ENCODE measurements at places on chromosomes 5 and 9.

- DNase-seq: no peak
Measured at GRCh38 chr9:76766126-76766525, 1.9 kb downstream of the PCA3 start.

DNA sequence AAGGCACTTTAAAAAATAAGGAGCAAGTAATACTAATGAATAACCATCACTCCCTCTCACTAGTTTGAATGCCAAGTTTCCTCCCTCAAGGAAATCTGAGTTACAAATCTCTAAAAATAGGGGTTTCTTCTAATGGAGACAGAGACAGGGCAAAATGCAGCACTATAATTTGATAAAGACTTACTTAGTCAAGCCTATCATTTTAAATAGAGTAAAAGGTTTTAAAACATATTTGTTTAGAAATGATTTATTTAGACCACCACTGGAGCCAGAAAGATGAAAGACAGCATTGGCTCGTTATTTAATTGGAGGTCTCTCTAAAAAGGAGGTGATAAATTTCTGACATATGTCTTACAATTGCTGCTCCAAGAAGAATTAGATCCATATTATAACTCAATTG lies 228.7 kb downstream of the TLE1 start:
- DNase-seq: no peak

- DNase-seq: no peak
Measured at GRCh38 chr9:108182950-108183381, 672.8 kb downstream of the ACTL7B start.

- no peak for DNase-seq
Measured at GRCh38 chr9:138067613-138068367, 190.2 kb downstream of the CACNA1B start.

DNA sequence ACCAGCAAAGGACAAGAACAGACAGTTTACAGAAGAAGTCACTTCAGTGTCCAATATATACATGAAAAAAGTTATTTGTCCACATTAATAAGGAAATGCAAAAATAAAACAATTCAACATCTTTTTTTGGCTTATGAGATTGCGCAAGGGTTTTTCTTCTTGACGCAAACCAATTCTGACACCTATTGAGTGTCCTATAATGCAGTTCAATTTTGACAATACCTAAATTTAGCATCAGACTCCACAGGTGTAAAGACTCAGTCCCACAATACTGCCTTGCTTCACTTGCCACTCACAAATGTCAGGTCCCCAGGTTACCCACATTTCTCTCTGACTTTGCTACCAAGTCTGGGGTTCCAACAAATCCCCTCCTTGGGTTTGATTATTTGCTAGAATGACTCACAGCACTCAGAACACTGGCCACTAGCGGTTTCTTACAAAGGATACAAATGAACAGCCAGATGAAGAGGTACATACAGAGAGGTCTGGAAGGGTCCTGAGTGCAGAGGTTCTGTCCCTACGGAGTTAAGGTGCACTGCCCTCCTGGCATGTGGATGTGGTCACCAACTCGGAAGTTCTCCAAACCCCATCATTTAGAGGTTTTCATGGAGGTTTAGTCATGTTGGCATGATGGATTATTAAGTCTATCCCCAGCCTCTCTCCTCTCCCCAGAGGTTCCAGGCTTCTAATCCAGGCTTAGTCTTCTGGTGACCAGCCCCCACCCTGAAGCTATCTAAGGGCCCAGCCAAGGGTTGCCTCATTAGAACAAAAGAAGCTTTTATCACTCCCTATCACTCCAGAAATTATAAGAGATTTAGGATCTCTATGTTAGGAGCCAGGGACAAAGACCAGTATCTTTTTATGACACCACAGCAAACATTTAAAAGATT lies 27.0 kb upstream of the SLC22A5 start:
- no peak for DNase-seq

DNA sequence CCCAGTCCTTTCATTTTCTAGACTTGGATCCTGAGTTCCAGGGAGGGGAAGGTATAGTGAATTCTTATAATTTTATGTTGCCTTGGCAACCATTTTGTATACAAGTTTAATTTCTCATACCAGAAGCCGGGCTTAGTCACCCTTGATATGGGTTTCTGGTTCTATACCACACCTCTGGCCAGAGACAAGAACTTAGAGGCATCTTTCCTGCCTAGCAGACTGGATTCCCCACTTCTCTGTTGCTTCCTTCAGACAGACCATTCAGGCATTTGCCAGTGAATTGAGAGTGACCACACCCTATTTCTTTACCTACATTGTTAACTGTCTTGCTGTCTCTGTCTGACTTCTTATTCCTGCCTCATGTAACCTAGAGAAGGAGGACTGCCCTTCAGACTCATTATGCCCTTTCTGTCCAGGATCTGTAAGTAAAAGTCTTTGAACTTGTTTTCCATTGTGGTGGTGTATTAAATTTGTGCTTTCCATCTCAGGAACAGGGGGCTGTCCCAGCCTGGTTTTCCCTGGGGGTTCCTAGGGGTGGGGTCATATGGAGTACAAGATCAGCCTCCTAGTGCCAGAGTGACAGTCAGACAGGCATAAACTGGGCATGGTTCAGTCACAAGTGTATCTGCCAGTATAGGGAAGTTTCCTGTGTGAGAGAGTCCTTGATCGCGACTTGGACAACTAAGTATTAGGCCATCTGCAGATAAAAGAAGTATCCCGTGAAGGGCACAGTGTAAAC lies 27.4 kb downstream of the TNFSF8 start:
- peak; percentile 78 for DNase-seq

DNA sequence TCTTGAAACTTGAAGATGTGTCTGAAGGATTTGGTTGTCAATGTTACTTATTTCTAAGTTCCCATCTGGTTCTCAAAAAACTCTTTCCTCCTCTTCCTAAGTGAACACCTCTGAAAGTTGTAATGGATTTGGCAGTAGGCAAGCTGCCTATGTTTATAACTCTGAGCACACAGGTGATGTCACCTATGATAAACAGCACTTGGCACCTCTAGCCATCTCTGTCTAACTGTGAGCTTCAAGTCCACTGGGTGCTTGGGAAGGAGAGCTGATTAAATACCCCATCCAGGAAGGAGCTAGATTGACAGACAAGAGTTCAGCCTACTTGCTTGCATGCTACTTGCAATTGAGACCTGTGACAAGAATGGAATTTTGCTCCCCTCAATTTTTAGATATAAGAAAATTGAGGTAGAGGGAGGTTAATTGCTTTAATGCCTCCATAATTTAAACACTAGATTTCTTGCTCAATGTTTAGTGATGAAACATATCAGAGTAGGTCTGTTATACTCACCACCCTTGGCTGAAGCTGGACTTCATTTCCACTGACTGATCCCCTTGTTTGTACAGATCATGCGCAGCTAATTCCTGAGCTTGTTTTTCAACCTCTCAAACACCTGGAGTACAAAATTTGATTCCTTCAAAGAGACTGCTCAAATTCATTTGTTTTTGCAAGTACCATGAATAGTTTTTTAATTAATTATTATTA lies 49.9 kb downstream of the PDE4D start:
- DNase-seq: no peak

- no peak for DNase-seq
Measured at GRCh38 chr5:1638658-1639400, 115.1 kb upstream of the LPCAT1 start.

DNA sequence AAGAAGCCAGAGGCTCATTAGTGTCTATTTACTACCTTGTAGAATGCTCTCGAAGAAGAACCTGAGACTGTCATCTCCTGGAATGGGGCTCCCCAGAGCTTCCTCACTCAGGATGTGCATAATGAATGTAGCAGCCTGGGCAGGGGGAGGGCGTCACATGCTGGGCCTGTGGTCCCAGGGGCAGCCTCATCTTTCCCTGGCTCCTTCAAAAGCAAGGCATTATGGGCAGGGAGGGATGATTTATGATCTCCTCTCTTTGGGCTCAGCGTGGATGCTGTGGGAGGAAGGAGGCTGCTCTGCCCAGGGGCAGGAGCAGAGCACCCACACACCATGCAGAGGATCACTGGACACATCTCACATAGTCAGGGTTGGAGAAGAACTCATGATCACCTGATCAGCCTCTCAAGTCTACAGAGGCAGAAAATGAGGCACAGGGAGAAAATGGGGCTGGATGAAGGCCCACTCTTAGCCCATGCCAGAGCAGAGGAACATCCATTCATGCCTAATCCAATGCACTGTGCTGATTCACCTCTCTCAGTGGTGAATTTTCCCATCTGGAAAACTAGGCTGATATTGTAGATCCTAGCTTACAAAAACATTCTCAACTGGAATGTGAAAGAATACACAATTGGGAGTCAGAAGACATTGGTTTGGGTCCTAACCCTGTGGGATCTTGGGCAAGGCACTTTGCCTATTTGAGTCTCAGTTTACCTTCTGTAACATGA lies 173.7 kb downstream of the CARTPT start:
- no peak for DNase-seq
